H1 (cell line): ENCODE measurements at places on chromosomes 1 and 21. TPM values are rescaled to one million over a fixed set of nuclear protein-coding genes. Genes with fewer than 3 reads are reported as not detected.

- H3K27me3 ChIP-seq = no peaks in the 10 kb centered on the region
- H3K4me3 ChIP-seq = no peak overlapping the region
- H3K27ac ChIP-seq = no peak overlapping the region
- H3K4me1 ChIP-seq = peaks cover 14% of the 10 kb centered on the region
- no peak for DNase-seq
- no peaks in the 10 kb centered on the region for H3K36me3 ChIP-seq
These were observed 76.0 kb upstream of the PPM1J start for GRCh38 chr1:112790920-112791722.

DNA sequence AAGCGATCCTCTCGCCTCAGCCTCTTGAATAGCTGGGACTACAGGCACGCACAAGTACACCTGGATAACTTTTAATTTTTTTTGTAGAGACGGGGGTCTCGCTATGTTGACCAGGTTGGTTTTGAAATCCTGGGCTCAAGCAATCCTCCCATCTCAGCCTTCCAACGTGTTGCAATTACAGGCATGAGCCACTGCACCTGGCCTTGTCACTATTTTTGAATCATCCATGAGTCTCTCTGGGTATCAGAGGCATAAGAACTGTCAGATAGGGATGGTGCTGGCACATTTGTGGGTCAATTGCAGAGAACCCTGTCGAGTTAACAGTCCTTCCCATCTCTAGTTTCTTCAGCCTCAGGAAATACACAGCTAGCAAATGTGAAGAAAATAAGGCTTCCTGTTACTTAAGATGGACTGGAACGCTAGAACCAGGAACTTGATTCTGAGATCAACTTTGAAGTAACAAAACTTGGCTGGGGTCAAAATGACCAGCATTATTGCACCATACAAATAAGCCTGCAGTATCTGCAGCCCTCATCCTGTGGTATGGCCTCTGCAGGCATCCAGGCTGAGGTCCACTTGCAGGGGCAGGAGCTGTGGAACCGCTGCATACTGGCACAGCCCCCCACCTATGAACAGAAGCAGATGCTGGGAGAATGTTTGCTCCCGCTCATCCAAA is 124.3 kb upstream of the GADD45A start:
- no peaks in the 10 kb centered on the region for H3K27me3 ChIP-seq
- H3K4me1 ChIP-seq = no peaks in the 10 kb centered on the region
- DNase-seq = no peak
- H3K27ac ChIP-seq = no peak overlapping the region

GRCh38 chr1:111227851-111228747 is 586 bp downstream of the CHI3L2 start:
- H3K4me1 ChIP-seq = no peaks in the 10 kb centered on the region
- no peaks in the 10 kb centered on the region for H3K27me3 ChIP-seq
- H3K27ac ChIP-seq = no peak overlapping the region
- no peaks in the 10 kb centered on the region for H3K36me3 ChIP-seq
- no peak overlapping the region for H3K4me3 ChIP-seq
- DNase-seq = no peak

GRCh38 chr1:152870831-152871730 is 7.0 kb upstream of the SMCP start:
- no peak overlapping the region for H3K27ac ChIP-seq
- no peaks in the 10 kb centered on the region for H3K36me3 ChIP-seq
- H3K4me3 ChIP-seq = no peak overlapping the region
- H3K4me1 ChIP-seq = no peaks in the 10 kb centered on the region
- H3K27me3 ChIP-seq = no peaks in the 10 kb centered on the region

DNA sequence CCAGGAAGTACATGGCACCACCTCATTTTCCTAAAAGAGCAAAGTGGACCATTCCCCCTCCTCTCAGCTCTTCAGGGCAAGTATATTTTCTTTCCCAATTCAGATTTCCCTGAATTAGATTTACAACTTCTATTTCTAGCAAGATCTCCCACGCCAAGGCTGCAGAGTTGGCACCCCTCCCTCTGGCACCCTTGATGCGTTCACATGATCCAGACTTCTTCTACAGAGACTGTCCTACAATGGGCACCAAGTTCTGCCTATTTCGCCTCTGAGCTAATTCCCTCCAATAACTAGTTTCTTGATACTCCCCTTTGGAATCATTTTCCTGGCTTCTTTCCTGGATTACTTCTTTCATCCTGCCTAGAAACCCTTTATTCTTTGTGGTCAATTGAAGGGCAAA is 122.0 kb downstream of the CDC7 start:
- DNase-seq = no peak
- H3K4me3 ChIP-seq = no peak overlapping the region
- H3K4me1 ChIP-seq = no peaks in the 10 kb centered on the region; the same call in 1 of the 2 replicates

GRCh38 chr1:205274041-205274691 is 46.4 kb downstream of the TMCC2 start:
- DNase-seq = peak; percentile 65
- peaks cover 19% of the 10 kb centered on the region; the same call in 1 of the 2 replicates for H3K4me1 ChIP-seq
- no peaks in the 10 kb centered on the region for H3K27me3 ChIP-seq
- H3K27ac ChIP-seq = 0 out of 2 replicates have a peak overlapping the region, but pooled peaks have one; percentile 0
- H3K4me3 ChIP-seq = no peak overlapping the region

Gene PGLYRP4
- total RNA-seq = not detected in 2 replicates

Gene SAMD13
- 1.8 and 2.3 TPM in 2 replicates for total RNA-seq

Gene PRELP
- 0.13 and 0.19 TPM in 2 replicates for total RNA-seq
